ENCODE measurements at places on chromosomes 13 and 19. TPM values are rescaled to one million over a fixed set of nuclear protein-coding genes. Genes with fewer than 3 reads are reported as not detected.

DCT gene
- total RNA-seq, result 0.25 TPM

ZNF441 gene
- 4.1 TPM for total RNA-seq

DNA sequence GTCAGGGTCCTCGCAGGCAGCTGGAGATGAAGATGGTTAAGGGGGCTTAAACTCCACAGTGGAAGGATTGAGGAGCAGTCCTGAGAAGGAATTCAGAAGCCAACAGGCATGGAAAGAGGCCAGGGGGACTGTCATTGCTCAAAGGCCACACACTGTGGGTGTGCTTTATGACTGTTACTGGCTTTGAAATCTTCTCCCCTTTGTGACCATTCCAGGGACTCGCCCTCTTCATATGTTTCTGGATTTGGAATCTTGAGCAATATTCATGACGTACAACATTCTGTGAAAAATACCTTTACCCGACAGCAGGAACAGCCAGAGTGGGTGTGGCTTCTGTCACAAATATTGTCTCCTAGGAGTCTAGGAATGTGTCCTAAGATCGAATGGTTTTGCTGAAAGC lies 16.6 kb downstream of the CEACAM7 start:
- H3K36me3 ChIP-seq, result no peaks in the 10 kb centered on the region
- DNase-seq, result no peak
- no peak overlapping the region for H3K4me3 ChIP-seq
- H3K27ac ChIP-seq, result no peak overlapping the region

DNA sequence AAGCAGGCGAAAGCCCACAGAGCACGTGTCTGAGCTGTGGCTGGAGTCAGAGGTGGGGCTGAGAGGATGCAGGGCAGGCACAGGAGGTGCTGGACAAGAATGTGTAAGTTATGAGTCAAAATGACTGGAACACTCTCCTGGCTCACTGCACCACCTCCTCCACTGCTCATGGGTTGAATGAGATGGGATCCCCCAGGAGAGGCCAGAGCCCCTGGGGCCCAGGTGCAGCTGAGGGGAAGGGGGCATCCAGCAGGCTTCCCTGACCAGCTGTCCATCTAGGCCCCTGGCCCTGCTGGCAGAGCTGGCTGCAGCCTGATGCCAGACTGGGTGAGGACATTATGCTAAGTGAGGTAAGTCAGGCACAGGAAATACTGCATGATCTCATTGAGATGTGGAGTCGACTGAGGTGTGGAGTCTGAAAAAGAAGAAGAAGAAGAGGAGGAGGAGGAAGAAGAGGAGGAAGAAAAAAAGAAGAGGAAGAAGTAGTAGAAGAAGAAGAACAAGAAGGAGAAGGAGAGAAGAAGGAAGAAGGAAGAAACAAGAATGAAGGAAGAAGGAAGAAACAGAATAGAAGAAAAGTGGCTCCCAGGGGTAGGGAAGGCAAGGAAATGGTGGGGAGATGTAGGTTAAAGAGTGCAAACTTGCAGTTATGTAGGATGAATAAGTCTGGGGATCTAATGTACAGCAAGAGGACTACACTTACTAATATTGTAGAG lies 747.4 kb downstream of the UQCRFS1 start:
- no peak overlapping the region for H3K4me3 ChIP-seq
- no peaks in the 10 kb centered on the region for H3K36me3 ChIP-seq
- H3K27ac ChIP-seq, result no peak overlapping the region
- no peak for DNase-seq
- no peaks in the 10 kb centered on the region for H3K27me3 ChIP-seq

GRCh38 chr13:48255954-48256353 lies 22.9 kb downstream of the ITM2B start:
- peaks cover 92% of the 10 kb centered on the region for H3K36me3 ChIP-seq
- no peaks in the 10 kb centered on the region for H3K27me3 ChIP-seq
- DNase-seq, result no peak
- H3K4me1 ChIP-seq, result peaks cover 10% of the 10 kb centered on the region
